ENCODE measurements at places on chromosomes 12 and 14.

GRCh38 chr12:39846304-39846703 is 226.7 kb upstream of the ABCD2 start:
- no peak for DNase-seq

GRCh38 chr12:19755136-19755535 is 315.8 kb downstream of the AEBP2 start:
- DNase-seq, result no peak

- DNase-seq, result no peak
These were observed 963 bp upstream of the TINF2 start for GRCh38 chr14:24243336-24243836.

DNA sequence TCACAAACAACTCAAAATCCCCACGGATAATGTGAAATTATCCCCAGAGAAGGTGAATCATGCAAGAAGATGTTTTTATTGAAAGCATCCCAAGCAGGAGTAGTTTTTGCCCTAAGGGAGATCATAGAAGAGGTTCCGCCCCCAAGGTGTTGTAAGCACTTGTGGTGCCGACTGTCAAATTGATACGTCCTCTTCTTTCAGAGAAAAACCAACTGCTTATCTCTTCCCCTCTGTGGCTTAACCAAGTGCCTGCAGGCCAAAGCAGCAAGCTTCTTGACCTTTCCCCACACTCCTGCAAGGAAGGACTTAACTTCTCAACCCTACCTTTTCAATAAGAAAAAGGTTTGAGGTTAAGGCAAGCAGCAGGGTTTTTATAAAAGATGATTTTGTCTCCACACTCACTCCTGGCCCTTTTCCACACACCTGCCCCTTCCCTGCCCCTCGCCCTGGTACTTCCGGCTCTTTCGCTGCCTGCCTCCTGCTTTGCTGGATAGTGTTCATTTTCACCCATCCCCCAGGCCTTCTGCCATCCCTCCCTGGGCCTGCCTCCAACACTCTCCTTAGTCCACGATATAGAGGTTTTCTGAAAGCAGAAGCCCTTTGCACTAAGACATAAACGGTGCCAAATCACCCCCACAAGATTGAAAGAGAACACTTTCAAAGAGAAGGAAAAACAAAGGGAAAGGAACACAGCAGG is 114.5 kb downstream of the EGLN3 start:
- peak; percentile 24 for DNase-seq

GRCh38 chr12:71160585-71160984 is 2.8 kb upstream of the TSPAN8 start:
- DNase-seq, result peak; percentile 3

Data from DMS153 (cell line).